ENCODE measurements at places on chromosomes 1 and 21. TPM values are rescaled to one million over a fixed set of nuclear protein-coding genes. Genes with fewer than 3 reads are reported as not detected.

GRCh38 chr1:94334764-94335163 lies 83.4 kb upstream of the ABCD3 start:
- no peaks in the 10 kb centered on the region for H3K36me3 ChIP-seq
- peak overlapping the region; percentile 72 for H3K27ac ChIP-seq
- H3K27me3 ChIP-seq, result no peaks in the 10 kb centered on the region
- DNase-seq, result no peak
- H3K4me3 ChIP-seq, result no peak overlapping the region

DNA sequence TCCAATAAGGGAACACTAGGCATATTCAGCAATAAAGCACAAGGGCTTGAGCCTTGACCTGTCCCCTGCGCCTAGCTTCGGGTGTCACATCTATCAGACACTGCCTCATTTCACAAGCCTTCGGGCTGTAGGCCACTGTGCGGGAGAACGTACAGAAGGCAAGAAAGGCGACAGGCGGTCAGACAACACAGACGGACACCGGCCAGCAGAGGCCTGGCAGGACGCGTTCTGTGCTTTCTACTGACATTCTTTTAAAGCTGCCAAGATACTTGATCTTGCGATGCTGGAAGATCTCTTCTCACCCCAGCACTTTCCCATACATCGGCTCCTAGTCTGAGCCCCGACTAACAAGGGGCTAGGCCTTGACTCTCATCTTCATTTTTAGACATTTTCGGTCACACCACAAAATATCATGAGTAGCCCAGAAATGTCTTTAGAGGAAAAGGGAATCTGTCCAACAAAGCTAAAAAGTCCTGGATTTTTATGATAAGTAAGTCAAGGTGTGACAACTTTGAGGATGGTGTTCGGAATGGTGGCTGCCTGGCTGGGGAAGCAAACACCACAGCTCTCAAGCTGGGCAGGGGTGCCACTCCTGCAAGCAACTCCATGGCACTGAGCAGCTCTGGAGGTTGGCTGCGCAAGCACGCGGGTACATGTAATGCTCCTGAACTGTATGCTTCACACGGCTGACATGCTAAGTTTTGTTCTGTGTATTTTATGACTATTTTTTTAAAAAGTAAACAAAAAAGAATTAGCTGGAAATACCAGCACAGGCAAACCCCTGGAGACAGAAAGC lies 18.7 kb downstream of the RIPK4 start:
- peaks cover 24% of the 10 kb centered on the region for H3K36me3 ChIP-seq
- peaks cover 24% of the 10 kb centered on the region for H3K4me1 ChIP-seq
- H3K4me3 ChIP-seq, result no peak overlapping the region
- H3K27me3 ChIP-seq, result no peaks in the 10 kb centered on the region
- no peak for DNase-seq

DNA sequence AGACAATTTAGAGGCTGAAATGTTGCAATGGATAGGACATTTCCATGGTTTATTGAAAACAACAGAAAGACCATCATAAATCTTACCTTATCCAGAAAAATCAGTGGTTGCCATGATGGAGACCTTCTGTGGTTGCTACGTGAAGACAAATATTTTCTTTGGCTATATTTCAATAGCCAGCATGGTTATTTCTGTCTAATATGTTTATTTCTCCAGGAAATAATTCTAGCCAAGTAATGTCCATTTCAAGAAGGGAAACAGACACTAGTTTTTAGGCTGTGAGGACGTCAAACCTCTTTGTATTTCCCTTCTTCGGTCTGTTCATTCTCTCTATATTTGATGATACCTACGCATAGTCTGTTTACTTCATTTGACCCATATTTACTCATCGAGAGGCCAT lies 49.2 kb upstream of the NFASC start:
- no peak for DNase-seq
- no peak overlapping the region for H3K4me3 ChIP-seq
- peaks cover 6% of the 10 kb centered on the region for H3K4me1 ChIP-seq
- H3K36me3 ChIP-seq, result no peaks in the 10 kb centered on the region

DNA sequence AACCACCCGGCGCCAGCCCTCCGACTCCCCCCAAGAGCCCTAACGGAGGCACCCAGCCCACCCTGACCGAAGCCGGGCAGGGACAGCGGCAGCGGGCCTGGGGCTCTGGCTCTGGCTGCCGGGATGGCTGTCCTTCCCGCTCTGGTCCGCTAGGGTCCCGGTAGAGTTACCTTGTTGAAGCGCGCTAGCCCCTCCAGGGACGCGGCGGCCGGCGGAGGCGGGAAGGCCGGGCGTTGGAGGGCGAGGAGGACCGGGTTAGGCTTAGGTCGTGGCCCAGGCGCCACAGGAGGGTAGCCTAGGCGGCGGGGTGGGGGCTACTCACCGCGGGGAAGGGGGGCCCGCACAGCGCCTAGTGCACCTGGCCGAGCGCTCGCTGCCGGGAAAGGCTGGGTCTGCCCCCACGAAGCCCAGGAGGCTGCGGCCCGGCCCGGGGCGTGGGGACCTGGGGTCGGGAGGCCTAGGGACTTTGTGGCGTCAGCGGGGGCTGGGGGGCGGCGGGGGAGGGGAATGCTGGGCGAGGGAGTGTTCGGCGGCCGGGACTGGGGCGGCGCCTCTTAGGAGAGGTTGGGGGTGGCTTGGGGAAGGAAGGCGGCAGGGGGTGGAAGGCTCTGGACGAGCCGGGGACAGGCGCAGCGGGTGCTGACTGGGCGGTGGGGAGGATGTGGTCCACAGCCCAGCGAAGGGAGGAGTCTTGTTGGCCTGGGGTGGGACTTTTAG lies at the start of gene TRIM17:
TSS of gene TRIM17 (minus strand) at position 645 of the 717 bp plus-strand sequence. CDS start 1,789 bp downstream, outside the sequence.
- peak; percentile 79 for DNase-seq
- no peaks in the 10 kb centered on the region for H3K27me3 ChIP-seq
- H3K4me1 ChIP-seq, result peaks cover 4% of the 10 kb centered on the region
- H3K36me3 ChIP-seq, result no peaks in the 10 kb centered on the region
- peak within 1 kb of the TSS; percentile 22 for H3K4me3 ChIP-seq

- H3K4me1 ChIP-seq, result no peaks in the 10 kb centered on the region
- peak overlapping the region; percentile 14 for H3K4me3 ChIP-seq
- DNase-seq, result no peak
- no peaks in the 10 kb centered on the region for H3K36me3 ChIP-seq
Observed at GRCh38 chr1:80540149-80540548, 1260.6 kb upstream of the ADGRL2 start.

DNA sequence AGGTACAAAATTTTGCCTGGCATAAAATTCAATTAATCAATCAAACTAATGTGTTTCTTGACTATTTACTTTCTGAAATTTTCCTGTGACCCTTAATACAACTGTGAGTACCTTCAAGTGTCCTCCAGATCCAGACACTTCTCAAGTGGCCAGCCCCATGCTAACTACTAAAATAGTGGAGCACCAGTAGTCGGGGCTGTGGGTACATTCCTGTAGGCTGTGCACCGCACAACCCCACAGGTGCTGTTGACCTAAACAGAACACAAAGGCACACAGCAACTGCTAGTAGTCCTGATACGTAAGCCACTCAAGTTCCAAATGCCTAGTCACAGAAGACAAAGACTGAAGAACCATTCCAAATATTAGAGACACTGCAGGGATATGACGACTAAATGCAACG lies 36.6 kb downstream of the TMEM50B start:
- DNase-seq, result no peak
- no peak overlapping the region for H3K4me3 ChIP-seq
- H3K4me1 ChIP-seq, result no peaks in the 10 kb centered on the region

- peaks cover 16% of the 10 kb centered on the region for H3K4me1 ChIP-seq
- no peak overlapping the region for H3K27ac ChIP-seq
- H3K27me3 ChIP-seq, result no peaks in the 10 kb centered on the region
- no peaks in the 10 kb centered on the region for H3K36me3 ChIP-seq
- DNase-seq, result no peak
- H3K4me3 ChIP-seq, result no peak overlapping the region
Observed at GRCh38 chr1:109369167-109369746, 28.5 kb downstream of the SORT1 start.

DNA sequence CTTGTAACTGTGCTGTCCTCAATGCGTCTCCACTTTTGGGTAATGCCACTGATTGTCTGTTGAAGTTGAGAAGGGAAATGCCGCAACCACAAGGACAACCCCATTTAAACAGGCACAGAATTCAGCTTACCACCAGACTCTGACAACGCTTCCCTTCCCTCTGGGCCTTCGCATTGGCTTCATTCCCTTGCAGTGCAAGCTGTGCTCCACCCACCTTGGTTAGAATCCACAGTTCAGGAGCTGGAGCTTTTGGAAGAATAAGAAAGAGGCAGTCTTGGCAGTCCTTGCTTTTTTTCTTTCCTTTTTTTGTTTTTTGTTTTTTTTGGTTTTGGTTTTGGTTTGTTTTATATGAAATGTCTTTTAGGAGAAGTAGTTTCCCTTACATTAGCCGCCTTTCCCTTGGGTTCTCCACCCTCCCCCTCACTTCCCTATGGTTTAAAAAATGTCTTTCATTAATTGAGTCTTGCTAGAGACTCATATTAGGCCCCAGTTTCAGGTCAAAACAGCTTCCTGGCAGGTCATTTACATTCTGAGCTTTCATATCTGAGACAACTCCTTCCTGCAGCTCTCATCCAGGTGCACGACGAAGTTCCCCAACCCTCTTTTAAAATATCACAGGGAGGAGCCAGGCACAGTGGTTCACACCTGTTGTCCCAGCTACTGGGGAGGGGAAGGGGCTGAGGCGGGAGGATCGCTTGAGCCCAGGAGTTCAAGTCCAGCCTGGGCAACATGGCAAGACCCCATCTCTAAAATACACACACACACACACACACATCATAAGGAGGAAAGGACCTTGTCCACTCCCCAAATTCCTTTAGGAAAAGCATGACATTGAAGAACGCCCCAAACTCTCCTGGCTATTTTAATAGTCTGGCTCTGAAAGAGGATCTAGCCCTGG lies 20.7 kb upstream of the LAX1 start:
- H3K27ac ChIP-seq, result no peak overlapping the region
- H3K36me3 ChIP-seq, result peaks cover 8% of the 10 kb centered on the region
- H3K4me1 ChIP-seq, result no peaks in the 10 kb centered on the region
- no peak for DNase-seq

- no peaks in the 10 kb centered on the region for H3K36me3 ChIP-seq
- H3K4me3 ChIP-seq, result no peak overlapping the region
- H3K27me3 ChIP-seq, result no peaks in the 10 kb centered on the region
- DNase-seq, result no peak
Observed at GRCh38 chr1:29408831-29409605, 172.7 kb downstream of the PTPRU start.

DNA sequence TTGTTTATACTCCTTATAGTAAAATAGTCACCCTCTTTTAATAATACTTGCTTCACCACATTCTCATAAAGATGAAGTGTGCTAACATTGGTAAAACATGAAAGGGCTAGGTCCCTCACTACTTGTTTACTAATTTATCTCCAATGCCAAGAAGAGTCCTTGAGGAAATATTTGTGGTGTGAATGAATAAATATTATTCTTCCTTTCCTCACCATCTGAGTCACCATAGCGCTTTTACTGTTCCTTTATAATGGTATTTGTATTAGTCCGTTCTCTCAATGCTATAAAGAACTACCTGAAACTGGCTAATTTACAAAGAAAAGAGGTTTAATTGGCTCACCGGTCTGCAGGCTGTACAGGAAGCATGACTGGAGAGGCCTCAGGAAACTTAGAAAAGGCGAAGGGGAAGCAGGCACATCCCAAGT lies 222.8 kb upstream of the ZRANB2 start:
- H3K27me3 ChIP-seq, result no peaks in the 10 kb centered on the region
- no peak overlapping the region for H3K4me3 ChIP-seq
- H3K4me1 ChIP-seq, result no peaks in the 10 kb centered on the region
- DNase-seq, result no peak

DNA sequence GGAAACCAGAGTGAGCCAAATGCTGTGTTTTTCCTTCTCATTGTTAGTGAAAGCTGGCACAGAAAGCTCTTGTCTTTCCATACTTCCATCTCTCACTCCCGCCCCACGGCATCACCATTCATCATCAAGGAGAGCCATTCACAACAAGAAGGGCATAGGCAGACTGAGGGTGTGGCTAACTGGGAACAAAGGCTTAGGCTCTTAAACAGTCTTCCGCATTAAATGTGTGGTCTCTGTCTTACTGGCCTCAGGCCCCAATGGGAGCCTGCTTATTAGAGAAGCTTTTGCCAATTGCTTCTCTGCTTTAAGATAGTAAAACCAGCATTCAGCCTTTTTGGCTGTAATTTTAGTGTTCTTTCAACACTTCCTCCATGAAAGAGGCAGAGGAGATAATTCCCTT lies 51.4 kb downstream of the TNFSF18 start:
- no peak overlapping the region for H3K4me3 ChIP-seq
- H3K4me1 ChIP-seq, result no peaks in the 10 kb centered on the region
- H3K27ac ChIP-seq, result no peak overlapping the region
- no peaks in the 10 kb centered on the region for H3K27me3 ChIP-seq

- H3K4me1 ChIP-seq, result peaks cover 6% of the 10 kb centered on the region
- H3K27me3 ChIP-seq, result no peaks in the 10 kb centered on the region
- DNase-seq, result no peak
- H3K36me3 ChIP-seq, result no peaks in the 10 kb centered on the region
Observed at GRCh38 chr1:174217248-174217647, 57.9 kb downstream of the RABGAP1L start.

DNA sequence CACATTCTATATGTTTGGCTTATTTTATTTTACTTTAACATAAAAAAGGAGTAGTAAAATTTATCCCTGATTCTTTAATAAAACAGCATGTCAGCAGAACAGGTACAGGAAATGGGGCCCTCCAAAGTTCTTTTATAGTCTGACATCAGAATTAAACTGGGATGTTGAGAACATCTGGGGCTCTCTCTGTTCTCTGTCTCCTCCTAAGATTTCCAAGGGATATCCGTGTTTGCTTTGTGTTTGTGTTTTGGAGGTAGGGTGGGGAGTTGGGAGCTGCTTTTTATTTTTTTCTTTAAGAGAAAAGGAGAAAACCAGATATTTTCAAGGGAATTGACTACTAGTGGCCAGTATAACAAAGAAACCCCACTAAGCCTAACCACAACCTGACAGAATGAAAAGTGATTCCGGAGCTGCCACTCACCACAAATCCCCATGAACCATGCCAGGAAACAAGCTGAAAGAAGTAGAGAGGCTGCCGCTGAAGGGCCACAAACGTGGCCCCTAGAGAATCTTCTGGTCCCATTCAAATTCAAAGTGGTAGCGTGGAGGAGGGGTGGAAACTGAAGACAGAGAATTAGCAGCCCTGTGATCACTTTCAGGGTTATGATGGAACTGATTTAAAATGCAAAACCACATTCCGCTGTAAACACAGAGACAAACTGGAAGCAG lies 369.6 kb upstream of the ADGRL2 start:
- no peaks in the 10 kb centered on the region for H3K27me3 ChIP-seq
- DNase-seq, result no peak
- H3K4me1 ChIP-seq, result no peaks in the 10 kb centered on the region
- peak overlapping the region; percentile 65 for H3K27ac ChIP-seq

GRCh38 chr1:7768583-7768982 lies 2.5 kb upstream of the VAMP3 start:
- H3K4me1 ChIP-seq, result no peaks in the 10 kb centered on the region
- H3K27ac ChIP-seq, result no peak overlapping the region
- no peak for DNase-seq
- H3K4me3 ChIP-seq, result no peak overlapping the region

- H3K27me3 ChIP-seq, result no peaks in the 10 kb centered on the region
- DNase-seq, result no peak
- no peaks in the 10 kb centered on the region for H3K36me3 ChIP-seq
- H3K27ac ChIP-seq, result no peak overlapping the region
- H3K4me1 ChIP-seq, result no peaks in the 10 kb centered on the region
Observed at GRCh38 chr21:19540287-19540686, 1136.7 kb upstream of the TMPRSS15 start.

- H3K27ac ChIP-seq, result no peak overlapping the region
- no peaks in the 10 kb centered on the region for H3K4me1 ChIP-seq
- DNase-seq, result no peak
- no peaks in the 10 kb centered on the region for H3K36me3 ChIP-seq
- H3K27me3 ChIP-seq, result no peaks in the 10 kb centered on the region
Observed at GRCh38 chr1:226627050-226627755, 78.6 kb downstream of the STUM start.

ACTA1 gene
- not detected for total RNA-seq

TTC39A gene
- total RNA-seq, result 70.1 TPM

PSRC1 gene
- total RNA-seq, result 4.2 TPM

VWA1 gene
- total RNA-seq, result 116 TPM

ERI3 gene
- 60.4 TPM for total RNA-seq

KCNE2 gene
- total RNA-seq, result not detected

PPP1R8 gene
- 38.6 TPM for total RNA-seq
